ENCODE measurements at places on chromosomes 5 and 9.

- no peak for DNase-seq
Observed at GRCh38 chr9:123739902-123740301, 190.0 kb downstream of the DENND1A start.

GRCh38 chr9:86978922-86979474 is 31.7 kb upstream of the GAS1 start:
- DNase-seq, result no peak

GRCh38 chr5:114332925-114333324 is 28.9 kb upstream of the KCNN2 start:
- DNase-seq, result no peak

GRCh38 chr9:16013826-16014225 is 461.0 kb downstream of the CCDC171 start:
- DNase-seq, result no peak

- DNase-seq, result no peak
Observed at GRCh38 chr9:104984121-104984520, 56.2 kb upstream of the ABCA1 start.

DNA sequence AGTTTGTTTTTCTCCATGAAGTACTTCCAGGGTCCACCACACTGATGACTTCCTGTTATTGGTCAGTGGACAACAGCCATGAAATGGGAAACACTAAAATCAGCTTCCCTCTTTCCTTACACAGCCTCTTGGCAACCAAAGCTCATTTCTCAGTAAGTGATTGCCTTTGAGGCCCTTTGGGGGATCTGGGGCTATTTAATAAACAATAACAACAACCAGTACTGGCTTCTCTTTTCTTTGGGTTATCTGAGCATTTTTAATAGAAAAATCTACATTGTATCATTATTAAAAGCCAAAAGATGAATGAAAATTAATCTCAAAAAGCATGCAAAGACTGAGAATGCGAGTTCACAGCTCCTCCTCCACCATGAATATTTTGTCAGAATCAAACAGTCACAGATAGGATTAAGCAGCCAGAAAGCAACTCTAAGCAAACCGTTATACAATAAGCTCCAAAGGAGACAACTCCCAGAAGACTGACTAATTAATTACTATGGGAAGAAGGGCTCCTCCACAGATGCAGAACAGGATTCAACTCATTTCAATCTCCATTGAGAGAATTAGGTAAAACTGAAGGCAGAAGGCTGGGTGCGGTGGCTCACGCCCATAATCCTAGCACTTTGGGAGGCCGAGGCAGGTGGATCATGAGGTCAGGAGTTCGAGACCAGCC is 68.3 kb downstream of the SERINC5 start:
- DNase-seq, result no peak

- DNase-seq, result no peak
Observed at GRCh38 chr5:14776602-14777001, 95.0 kb downstream of the ANKH start.

GRCh38 chr9:97598461-97599288 is 34.5 kb downstream of the TSTD2 start:
- DNase-seq, result peak; percentile 82

DNA sequence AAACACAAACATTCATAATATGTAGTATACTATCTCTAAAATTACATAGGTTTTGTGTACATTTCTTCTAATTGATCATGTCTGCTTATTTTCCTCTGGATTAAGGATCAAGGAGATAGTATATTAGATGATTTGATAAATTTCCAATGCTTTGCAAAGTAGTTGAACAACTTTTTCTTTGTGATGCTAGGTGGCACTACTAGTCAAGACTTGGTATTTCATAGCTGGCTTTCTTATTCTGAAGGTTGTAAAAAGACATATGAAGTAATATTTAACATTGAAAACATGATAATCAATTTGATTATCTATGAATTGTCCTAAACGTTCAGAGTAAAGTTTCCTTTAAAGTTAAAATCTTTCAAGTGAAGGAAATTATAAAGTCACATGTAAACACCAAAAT is 106.1 kb upstream of the FGF10 start:
- no peak for DNase-seq

DNA sequence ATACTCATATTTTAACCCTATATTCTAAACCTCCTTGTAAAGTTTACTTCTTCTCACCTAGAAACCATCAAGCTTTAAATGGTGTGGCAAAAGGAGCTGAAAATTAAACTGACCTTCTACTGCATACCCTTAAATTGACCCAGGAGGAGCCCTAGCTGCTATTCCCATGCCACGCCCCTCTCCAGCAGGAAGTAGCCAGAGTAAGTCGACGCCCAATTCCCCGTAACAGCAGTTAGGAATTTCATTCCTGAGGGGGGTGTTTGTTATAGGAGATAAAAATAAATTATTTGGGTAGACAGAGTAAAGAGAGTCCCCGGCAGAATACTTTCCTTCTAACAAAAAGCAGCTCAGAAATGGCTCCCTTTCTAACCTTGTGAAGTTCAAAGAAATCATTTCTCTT is 111.8 kb upstream of the FAM174A start:
- no peak for DNase-seq

DNA sequence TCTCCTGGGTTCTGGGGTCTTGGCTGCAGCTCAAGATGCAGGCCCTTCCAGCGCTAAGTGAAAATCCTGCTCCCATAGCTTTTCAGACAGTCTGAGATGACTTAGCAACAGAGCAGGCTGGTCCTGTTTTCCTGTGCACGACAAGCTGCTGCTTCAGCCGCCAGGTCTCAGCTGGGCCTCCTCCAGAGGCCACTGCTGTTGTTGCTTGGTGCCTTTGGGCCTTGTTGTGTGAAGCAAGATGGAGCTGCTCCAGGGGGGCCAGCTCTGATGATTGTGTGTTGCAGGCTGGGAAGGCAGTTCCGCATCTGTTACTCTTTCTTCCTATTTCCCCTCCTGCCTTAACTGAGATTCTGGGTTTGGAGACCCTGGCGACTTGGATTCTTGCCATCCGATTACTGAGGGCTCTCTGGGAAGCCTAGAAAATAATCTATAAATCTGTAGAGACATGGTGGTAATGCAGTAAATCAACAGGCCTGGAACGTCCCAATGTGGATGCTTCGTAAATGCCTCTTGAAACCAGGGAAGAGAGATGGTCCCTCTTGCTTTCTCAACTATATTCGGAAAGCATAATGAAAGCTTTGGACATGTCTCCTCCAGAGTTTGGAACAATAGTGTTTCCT is 3.2 kb downstream of the MAP1B start:
- DNase-seq, result peak; percentile 66

DNA sequence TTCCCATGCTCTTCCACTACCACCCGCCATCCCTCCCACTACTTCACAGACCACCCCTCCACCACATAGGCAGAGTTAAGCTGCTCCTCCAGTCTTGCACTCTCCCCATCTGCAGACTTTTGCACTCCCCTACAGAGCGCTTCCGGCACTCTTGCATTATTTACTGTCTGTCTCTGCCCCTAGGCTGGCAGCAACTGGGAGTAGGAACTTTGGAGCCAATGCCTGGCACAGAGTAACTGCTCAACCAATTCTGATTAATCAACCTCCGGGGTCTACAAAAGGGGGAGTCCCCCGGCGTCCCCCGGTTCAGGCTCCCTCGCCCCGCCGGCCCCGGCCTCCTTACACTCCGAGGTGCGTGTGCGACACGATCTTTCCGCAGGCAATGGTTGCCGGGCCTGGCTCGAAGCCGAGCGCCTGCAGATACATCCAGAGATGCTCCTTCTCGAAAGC is 498 bp downstream of the HAUS6 start:
- DNase-seq, result peak; percentile 11

DNA sequence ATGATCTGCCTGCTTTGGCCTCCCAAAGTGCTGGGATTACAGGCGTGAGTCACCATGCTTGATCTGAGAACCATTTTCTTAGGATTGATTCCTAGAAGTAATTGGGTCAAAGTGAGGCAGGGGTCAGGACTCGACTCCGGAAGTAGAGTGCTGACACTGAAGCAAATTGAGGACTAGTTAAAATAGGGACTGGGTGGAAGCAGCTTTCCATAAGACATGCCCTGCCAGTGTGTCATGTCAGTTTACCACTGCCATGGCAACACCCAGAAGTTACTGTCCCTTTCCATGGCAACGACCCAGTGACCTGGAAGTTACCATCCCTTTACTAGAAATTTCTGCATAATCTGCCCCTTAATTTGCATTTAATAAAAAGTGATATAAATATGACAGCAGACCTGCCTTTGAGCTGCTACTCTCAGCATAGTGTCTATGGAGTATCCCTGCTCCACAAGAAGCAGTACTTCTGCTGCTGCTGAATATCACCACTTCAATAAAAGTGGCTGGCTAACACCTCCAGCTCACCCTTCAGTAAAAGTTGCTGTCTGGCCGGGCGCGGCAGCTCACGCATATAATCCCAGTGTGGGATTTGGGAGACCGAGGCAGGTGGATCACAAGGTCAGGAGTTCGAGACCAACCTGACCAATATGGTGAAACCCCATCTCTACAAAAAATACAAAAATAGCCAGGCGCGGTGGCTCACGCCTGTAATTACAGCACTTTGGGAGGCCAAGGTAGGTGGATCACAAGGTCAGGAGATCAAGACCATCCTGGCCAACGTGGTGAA is 47.8 kb upstream of the JADE2 start:
- DNase-seq, result no peak

- DNase-seq, result no peak
Observed at GRCh38 chr5:51983161-51983560, 599.9 kb downstream of the ISL1 start.
